Esophagus squamous epithelium (tissue), 5 donors: ENCODE measurements at places on chromosomes 5 and 9.

GRCh38 chr9:132077881-132078698 is 1.6 kb downstream of the MED27 start:
- DNase-seq = no peak

DNA sequence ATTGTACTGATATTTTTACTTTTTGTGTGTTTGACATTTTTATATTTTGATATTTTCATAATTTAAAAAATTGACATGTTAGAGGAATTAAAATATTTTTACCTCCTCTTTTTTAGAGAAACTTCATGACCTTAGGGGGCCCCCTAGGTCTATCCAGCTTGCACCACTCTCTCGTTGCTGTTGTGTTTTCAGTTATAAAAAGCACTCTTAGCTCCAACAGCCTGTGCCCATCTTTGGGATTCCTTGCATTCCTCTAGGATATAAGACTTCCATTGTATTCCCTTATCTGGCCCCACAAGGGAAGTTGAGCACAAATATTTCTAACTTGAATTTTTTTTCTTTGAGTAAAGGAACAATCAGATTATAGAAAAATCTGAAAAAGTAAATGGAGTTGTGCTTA is 245.3 kb downstream of the SH3GL2 start:
- DNase-seq = no peak

DNA sequence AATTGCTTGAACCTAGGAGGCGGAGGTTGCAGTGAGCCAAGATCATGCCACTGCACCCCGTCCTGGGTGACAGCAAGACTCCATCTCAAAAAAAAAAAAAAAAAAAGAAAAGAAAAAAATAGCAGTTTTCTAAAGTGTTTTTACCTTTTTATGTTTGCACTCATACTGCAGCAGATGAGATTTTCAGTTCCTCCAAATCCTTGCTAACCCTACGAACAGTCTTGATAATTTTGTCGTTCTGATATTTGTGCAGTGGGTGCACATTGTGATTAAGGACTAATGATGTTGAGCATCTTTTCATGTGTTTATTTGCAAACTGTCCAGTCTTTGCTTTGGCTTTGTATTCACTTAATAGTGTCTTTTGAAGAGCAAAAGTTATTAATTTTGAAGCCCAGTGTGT is 42.9 kb downstream of the ZCCHC7 start:
- DNase-seq = no peak

- DNase-seq = no peak
Measured at GRCh38 chr5:40601198-40601868, 78.4 kb upstream of the PTGER4 start.

GRCh38 chr5:33033516-33033915 is 322.4 kb downstream of the NPR3 start:
- no peak for DNase-seq

DNA sequence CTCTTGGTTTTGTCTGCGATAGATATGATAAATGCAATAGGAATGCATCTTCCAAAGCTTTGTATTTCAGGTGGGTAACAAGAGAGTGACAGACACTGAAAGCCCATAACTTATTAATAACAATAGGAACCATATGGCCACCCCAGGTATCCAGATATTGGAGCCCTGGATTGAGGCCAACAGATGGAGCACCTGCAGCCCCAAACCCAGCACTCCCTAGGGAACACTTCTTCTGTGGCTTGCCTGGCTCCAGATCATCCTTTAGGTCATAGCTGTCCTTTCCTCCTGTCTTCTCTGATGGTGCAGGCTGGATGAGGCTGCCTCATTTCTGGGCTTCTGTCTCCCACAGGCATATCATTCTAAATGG is 5.0 kb upstream of the IL3 start:
- DNase-seq = no peak
